ENCODE measurements at places on chromosomes 16 and 17. TPM values are rescaled to one million over a fixed set of nuclear protein-coding genes. Genes with fewer than 3 reads are reported as not detected.

GRCh38 chr17:10127819-10128425 is 70.5 kb downstream of the GAS7 start:
- H3K27me3 ChIP-seq, result no peaks in the 10 kb centered on the region
- no peak overlapping the region for H3K4me3 ChIP-seq
- no peak overlapping the region for H3K27ac ChIP-seq
- no peaks in the 10 kb centered on the region for H3K36me3 ChIP-seq
- no peaks in the 10 kb centered on the region for H3K4me1 ChIP-seq

The SNAI3 gene
- total RNA-seq, result 3.5 TPM

- H3K27ac ChIP-seq, result no peak overlapping the region
- H3K4me1 ChIP-seq, result no peaks in the 10 kb centered on the region
- no peak overlapping the region for H3K4me3 ChIP-seq
- H3K27me3 ChIP-seq, result no peaks in the 10 kb centered on the region
- no peaks in the 10 kb centered on the region for H3K36me3 ChIP-seq
- no peak for DNase-seq
Measured at GRCh38 chr17:40810494-40810893, 10.7 kb upstream of the KRT28 start.

- no peaks in the 10 kb centered on the region for H3K36me3 ChIP-seq
Measured at GRCh38 chr17:3669085-3669347, 404 bp downstream of the EMC6 start.

GRCh38 chr16:82848013-82848412 is 221.2 kb downstream of the CDH13 start:
- no peaks in the 10 kb centered on the region for H3K4me1 ChIP-seq
- no peak for DNase-seq
- no peak overlapping the region for H3K4me3 ChIP-seq
- no peak overlapping the region for H3K27ac ChIP-seq
- no peaks in the 10 kb centered on the region for H3K27me3 ChIP-seq

The VKORC1 gene
- total RNA-seq, result 61.4 TPM

The CLEC18A gene
- total RNA-seq, result 1.3 TPM

- no peaks in the 10 kb centered on the region for H3K36me3 ChIP-seq
- no peaks in the 10 kb centered on the region for H3K27me3 ChIP-seq
- DNase-seq, result no peak
- H3K27ac ChIP-seq, result no peak overlapping the region
Measured at GRCh38 chr17:72274614-72275013, 153.8 kb downstream of the SOX9 start.

DNA sequence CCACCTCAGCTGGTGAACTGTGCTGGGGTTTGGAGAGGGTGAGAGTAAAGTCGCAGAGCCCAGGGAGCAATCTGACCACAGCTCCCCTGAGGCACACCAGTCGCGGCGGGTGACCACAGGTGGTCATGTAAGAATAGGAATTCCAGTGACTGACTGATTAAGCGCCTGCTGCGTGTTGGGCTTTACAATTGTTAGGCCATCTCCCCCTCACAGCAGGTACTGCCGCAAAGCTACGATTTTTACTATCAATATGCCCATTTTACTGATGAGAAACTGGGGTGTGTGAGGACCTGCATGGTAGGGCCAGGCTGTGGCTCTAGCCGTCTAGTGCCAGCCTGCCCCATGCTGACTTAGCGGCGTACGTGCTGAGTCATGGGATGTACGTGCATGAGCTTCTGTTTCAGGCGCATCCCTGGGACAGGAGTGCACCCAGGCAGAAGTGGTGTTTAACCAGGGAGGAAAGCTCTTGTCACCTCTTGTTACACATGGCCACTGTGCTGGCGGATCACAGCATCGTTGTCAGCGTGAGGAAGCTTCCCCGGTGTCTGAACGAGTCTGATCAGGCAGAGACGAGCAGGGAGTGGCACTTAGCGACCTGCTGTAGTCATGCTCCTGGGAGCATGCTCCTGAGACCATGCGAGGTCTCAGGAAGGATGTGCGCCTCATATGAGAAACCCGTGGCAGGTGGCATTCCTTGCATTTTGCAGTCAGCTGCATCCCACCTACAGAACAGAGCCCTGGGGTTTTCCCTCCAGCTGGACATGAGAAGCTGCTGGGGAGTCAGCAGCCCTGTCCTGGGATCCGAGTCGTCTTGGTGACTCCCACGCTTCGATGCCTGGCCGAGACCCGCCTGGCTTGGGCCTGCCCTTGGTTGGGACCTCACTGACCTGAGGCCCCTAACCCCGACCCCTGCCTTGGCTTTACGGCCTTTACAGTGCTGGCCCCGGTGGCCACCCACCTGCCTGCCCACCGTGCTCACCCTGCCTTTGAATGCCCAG is 163.7 kb upstream of the CHMP6 start:
- H3K4me1 ChIP-seq, result peaks cover 20% of the 10 kb centered on the region
- no peak overlapping the region for H3K27ac ChIP-seq
- no peak overlapping the region for H3K4me3 ChIP-seq
- peaks cover 4% of the 10 kb centered on the region for H3K36me3 ChIP-seq

GRCh38 chr17:78112518-78113471 is 15.8 kb downstream of the TMC6 start:
- no peak overlapping the region for H3K4me3 ChIP-seq
- H3K27me3 ChIP-seq, result no peaks in the 10 kb centered on the region
- DNase-seq, result peak; percentile 92
- peak overlapping the region; percentile 1 for H3K27ac ChIP-seq

- no peak overlapping the region for H3K27ac ChIP-seq
- no peaks in the 10 kb centered on the region for H3K27me3 ChIP-seq
- H3K36me3 ChIP-seq, result no peaks in the 10 kb centered on the region
- H3K4me1 ChIP-seq, result no peaks in the 10 kb centered on the region
- no peak overlapping the region for H3K4me3 ChIP-seq
Measured at GRCh38 chr16:35450648-35451047, 1991.2 kb downstream of the TP53TG3F start.

- no peaks in the 10 kb centered on the region for H3K4me1 ChIP-seq
- no peaks in the 10 kb centered on the region for H3K36me3 ChIP-seq
- no peak for DNase-seq
- no peak overlapping the region for H3K4me3 ChIP-seq
Measured at GRCh38 chr16:88973415-88974050, 3.5 kb downstream of the CBFA2T3 start.

Data from Caco-2 (cell line).